ENCODE measurements at places on chromosomes 2 and 18.

- no peak for DNase-seq
Measured at GRCh38 chr2:39260087-39260486, 16.3 kb upstream of the CDKL4 start.

DNA sequence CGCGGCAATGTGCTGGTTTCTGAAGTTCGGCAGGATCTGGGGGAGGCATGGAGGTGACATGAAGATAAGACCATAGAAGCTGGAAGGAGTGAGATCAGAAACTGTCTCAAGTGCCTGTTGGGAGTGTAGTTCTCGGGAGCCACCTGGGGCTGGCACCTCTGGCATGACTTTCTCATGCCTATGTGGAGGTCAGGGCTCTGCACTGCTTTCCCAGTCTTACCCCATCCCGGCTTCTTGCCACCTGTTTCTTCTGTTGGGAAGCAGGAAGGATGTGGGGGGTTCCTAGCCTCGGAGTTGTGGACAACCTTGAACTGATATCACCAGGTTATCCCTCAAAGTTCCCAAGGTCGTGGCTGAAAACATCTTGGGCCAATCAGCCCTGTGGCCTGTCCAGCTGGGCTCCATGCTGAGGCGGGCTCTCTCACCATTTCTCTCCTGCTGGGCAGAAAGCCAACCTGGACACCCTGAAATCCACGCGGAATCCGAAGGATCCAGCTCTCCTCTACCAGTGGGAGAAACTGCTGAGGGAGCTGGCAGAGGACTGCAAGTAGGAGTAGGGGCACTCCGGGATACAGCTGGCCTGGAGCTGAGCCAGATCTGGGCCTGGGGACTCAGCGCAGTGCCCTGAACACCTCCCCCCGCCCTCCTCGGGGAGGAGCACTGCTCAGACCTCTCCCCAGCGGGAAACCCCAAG is 42.5 kb downstream of the FER1L5 start:
- no peak for DNase-seq

GRCh38 chr18:76672627-76673026 is 149.7 kb upstream of the ZNF236 start:
- no peak for DNase-seq

- no peak for DNase-seq
Measured at GRCh38 chr2:134736167-134736880, 17.5 kb upstream of the TMEM163 start.

DNA sequence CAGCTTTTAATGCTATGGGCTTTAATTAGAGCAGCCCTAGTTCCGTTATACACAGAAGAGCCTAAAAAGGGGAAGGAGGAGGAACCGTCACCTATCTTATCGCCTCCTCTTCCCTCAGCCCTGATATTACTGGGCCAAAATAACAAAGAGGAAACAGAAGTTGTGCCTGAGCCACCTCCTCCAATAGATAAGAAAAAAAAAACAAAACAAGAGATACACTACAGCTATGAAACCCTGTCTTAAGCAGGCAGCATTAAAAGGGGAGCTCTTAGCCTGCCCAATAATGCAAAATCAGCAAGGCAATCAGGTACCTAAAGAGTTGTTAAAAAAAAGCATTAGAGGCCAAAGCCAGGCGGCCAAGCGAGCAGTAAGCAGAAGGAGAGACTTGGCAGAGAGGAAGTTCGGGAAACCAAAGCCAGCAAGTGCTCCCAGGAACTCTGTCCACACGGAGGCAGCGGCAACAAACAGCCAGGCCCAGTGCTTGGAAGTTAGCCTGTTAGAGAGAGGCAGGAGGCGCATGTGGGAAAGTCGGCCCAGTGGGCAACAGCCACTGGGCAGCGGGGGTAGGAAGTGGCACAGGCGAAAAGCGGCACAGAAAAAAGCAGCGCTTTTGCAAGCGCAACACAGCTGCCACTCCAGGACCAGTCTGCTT is 41.8 kb upstream of the PDK1 start:
- DNase-seq = no peak

- no peak for DNase-seq
Measured at GRCh38 chr2:114864901-114865300, 422.5 kb downstream of the DPP10 start.

All from COLO829 (cell line).